ENCODE measurements at places on chromosomes 7 and 10.

DNA sequence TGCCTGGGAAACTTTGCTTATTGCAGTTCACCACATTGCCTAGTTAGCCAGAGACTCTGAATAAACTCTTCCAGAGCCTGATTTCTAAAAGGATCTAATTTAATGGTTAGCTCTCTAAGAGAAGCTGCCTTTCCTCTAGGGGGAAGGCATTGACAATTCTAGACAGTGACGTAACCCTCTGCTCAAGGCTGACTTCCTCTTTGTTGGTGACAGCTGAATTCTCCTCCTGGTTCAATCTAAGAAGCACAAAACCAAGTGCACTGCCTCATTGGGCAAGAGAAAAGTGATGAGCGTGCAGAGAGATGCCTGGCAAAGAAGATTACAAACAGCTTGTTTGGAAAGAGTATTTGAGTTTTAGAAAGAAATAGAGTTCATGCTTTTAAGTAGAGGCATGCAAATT, 102.7 kb downstream of the MACC1 start:
- DNase-seq, result peak; percentile 58

GRCh38 chr7:16078076-16078952, 343.0 kb downstream of the CRPPA start:
- peak; percentile 62 for DNase-seq

DNA sequence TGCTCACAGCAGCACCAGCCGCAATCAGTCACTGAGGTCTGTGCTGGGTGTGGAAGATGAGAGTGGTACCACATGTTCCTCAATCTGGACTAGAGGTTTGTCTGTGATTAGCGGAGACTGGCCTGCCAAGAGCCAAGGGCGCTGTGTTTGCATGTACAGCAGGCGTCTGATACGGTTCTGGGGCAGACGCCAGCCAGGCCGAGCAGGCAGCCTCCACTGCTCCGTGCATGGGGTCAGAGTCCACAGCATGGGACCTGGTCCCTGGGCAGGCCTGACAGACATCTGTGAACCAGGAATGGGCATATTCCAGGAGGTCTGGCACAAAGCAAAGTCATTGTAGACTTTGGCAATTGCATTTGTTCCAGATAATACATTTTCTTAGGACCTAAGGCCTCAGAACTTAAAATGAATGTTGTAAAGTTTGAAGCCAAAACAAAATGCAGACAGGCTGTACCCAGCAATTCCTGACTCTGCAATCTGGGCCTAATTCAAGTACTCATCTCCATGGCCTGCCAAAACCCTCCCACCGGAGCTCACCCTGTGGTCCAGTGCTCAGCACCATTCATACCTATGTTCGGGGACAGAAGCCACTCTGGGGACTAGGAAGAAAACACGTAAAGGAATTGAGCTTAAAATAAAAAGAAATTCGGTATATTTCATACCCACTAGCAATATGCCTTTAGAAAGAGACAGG, 50.0 kb upstream of the FAM20C start:
- peak; percentile 60 for DNase-seq

- DNase-seq, result no peak
Observed at GRCh38 chr7:959271-959670, 4.8 kb upstream of the ADAP1 start.

DNA sequence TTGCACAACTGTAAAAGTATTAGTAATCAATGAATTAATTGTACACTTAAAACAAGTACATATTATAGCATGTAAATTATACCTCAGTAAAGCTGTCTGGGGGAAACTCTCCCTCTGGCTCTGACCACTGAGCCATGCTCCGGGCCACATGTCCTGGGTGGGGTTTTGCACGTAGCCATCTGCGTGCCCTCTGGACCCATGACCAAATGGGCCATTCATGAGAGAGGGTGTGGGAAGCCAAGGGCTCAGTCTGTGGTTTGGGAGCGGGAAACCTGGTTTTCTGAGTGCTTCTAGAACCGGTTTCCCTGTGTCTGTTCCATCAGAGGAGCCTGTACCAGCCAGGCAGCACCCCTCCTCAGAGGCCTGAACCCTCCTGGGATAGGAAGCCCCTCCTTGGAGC, 143.2 kb downstream of the SH3PXD2A start:
- DNase-seq, result no peak

DNA sequence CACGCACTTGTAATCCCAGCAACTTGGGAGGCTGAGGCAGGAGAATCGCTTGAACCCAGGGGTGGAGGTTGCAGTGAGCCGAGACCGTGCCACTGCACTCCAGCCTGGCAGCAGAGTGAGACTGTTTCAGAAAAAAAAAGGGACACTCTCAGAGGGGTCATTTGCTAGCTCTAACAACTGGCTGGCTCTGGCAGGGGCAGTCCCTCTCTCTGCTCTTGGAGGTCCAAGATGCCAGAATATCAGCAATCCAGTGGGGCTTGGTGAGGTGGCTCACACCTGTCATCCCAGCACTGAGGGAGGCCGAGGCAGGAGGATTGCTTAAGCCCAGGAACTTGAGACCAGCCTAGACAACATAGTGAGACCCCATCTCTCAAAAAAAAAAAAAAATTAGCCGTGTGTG, 2.5 kb upstream of the PILRA start:
- no peak for DNase-seq

DNA sequence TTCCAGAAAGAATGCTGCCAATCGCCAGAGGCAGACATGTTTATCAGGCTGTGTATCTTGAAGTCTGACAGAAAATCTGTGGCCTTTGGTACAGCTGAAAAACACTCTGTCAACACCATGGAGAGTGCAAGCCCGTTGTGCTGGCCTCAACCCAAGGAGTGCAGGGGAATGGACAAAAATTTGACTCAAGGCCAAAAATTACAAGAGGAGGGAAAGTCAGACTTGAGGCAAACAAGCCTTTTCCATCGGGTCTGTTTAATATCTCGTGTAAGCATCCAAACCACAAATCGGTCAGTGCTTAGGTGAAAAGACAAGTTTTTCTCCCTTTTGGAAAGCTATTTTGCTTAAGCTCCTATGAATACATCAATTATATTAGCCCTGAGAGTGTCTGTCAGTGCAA, 305.3 kb upstream of the NFE2L3 start:
- DNase-seq, result peak; percentile 65

DNA sequence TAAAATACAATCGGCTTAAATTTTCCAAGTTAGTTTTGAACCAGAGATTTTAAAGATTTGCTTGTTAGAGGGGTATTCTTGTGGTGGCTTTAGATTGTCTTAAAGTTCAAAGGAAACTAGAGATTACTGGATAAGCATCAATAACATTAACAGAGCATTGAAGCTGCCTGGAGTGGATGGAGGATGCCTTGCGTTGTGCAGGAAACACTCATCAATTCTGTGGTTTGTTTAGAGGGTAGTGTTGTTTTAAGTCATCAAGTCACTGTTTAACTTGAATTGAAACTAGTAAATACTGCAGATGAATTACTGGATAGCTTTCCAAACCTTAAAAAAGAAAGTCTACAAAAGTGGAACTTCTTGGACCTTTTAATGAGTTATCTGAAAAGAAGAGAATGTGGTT, 218.6 kb downstream of the CELF2 start:
- DNase-seq, result no peak

GRCh38 chr10:128776673-128777252, 650.5 kb upstream of the MKI67 start:
- DNase-seq, result no peak

- DNase-seq, result no peak
Observed at GRCh38 chr7:16023046-16023445, 336.6 kb upstream of the MEOX2 start.

- DNase-seq, result no peak
Observed at GRCh38 chr10:8640301-8640700, 585.8 kb downstream of the GATA3 start.

DNA sequence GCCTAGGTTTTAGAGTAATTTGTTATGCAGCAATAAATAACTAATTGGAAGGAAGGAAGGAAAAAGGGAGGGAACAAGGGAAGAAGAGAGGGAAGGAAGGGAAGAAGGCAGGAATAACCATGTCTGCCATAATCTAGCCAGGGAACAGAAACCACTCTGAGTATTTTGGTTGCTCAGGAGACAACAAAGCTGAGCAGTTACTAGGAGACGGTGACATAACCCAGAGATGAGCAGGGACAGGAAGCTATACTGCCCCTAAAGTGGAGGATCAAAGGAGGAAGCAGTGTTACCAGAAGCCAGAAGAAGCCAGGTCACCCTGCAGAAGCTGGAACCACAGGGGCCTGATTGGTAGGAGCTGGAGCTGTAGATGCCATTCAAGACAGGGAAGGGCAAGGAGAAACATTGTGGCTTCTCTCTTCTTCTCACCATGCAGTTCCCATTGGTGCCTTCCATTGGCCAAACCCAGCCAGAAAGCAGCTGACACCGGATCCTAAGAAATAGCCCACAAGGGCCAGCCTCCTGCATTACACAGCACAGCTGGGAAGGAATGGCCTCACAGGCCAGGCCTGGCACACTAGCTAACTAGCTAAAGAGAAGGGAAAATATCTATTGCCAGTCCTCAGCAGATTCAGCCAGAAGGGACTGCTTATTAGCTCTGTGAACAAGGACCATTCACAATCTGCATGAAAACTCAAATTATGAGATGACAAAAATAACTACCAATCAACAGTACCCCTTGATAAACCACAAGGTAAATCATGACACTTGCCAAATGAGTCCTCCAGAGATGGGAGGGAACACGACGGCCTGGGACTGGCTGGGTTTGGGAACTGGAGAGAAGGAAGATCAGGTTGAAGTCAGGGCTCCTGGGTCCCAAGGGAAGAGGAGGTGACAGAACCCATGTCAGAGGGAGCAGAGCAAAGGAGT, 184.5 kb upstream of the NFE2L3 start:
- no peak for DNase-seq

DNA sequence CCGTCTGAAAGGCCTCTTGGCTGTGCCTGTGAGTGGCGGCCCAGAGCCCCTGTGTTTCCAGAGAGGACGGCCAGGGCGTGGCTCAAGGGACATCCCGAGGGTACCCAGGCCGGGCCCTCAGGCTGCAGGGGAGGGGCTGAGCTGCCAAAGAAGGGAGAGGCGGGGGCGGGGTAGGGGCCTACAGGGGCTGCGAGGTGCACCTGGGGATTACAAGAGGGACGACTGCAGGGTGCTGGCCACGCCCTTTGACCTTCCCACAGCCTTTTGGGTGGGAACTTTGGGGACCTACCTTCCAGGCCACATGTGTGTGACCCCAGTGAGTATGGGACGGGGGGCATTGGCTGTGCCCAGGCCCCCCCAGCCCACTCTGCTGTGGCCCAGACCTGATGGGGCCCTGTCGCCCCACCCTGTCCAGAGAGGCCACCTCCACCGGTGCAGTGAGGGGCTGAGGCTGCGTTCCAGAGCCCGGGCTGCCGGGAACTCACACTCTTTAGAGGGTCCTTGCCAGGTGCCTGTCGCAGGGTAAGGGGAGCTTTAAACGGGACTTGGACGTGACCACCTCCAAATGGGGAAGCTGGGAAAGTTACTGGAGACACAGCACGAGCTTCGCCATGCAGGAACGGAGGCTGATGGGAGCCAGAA, 19.0 kb upstream of the NKX6-2 start:
- DNase-seq, result no peak

GRCh38 chr7:43166686-43167085, 54.2 kb downstream of the HECW1 start:
- no peak for DNase-seq

GRCh38 chr7:231858-232246, 39.5 kb downstream of the FAM20C start:
- no peak for DNase-seq

- DNase-seq, result no peak
Observed at GRCh38 chr10:63716016-63716580, 194.9 kb downstream of the REEP3 start.

DNA sequence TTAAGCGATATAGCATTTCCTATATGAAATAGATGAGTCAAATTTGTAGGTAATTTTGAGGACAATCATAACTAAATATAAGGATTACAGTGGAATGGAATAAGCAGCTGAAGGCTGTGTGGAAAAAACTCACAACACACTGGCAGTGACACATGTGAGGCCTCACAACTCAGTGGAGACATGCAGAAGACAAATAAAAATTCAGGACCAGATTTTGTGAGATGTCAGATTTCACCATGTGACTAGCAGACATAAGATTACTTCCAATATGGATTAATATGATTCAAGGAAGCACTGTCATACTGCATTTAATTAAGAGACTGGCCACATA, 17.6 kb downstream of the ERLIN1 start:
- DNase-seq, result no peak

DNA sequence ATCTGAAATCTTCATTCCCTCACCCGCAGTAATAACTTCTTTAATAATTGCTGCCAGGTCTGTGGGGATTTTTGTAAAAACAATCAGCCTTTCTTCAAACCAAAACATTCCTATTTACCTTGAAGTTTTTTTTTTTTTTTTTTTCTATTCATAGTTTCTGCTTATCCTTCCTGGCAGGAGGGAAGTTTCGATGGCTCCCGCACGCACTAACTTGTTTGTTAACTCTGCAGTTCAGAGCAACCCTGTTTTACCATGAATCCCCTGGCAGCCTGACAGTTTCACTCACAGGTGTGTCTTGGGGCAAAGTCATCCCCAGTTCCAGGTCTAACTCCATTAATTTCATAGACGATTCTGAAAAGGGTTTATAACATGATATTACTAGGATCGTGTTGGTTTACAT, 149.3 kb downstream of the KLF6 start:
- DNase-seq, result no peak

- DNase-seq, result no peak
Observed at GRCh38 chr10:79507440-79508167, 4.7 kb upstream of the EIF5AL1 start.

GRCh38 chr10:100993986-100994708, 5.5 kb upstream of the LZTS2 start:
- DNase-seq, result peak; percentile 33

- DNase-seq, result peak; percentile 78
Observed at GRCh38 chr7:45921699-45922519, 837 bp upstream of the IGFBP3 start.

DNA sequence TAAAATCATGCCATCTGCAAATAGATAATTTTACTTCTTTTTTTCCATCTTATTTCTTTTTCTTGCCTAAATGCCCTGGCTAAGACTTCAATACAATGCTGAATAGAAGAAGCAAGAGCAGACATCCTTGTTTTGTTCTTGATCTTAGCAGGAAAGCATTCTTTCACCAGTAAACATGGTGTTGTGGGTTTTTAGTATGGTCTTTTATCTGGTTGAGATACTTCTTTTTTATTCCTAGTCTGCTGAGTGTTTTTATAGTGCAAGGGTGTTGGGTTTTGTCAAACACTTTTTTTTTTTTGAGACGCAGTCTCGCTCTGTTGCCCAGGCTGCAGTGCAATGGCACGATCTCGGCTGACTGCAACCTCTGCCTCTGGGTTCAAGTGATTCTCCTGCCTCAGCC, 232.3 kb downstream of the DNAJC1 start:
- DNase-seq, result no peak

DNA sequence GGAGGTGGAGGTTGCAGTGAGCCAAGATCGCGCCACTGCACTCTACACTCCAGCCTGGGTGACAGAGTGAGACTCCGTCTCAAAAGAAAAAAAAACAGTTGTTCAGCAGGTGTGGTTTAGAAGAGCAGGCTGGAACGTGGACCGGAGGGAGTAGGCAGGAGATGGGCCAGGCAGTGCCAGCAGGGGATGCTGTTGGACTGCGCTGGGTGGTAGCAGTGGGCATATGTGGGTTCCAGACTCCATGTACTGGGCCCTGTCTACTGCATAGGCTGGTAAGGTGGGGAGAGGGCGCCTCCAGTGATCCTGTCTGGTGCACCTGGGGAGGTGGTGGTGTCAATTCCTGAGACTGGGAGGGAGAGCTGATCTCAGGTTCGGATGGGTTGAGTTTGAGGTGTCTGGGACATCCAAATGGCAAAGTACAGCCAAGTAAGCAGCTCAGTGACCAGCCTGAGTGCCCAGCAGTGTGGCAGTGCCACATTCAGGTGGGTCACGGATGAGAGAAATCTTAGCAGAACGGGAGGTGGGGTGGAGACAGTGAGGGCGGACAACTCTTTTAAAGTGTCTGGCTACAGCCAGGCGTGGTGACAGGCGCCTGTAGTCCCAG, 25.9 kb downstream of the SFXN4 start:
- DNase-seq, result peak; percentile 31

All from AG10803 (cell line).